ENCODE measurements at places on chromosomes 2 and 18. TPM values are rescaled to one million over a fixed set of nuclear protein-coding genes. Genes with fewer than 3 reads are reported as not detected.

MFSD6 gene
- total RNA-seq, result 8.2 TPM

KIF1A gene
- not detected for total RNA-seq

THSD7B gene
- 2.1 TPM for total RNA-seq

RESP18 gene
- not detected for total RNA-seq

DNA sequence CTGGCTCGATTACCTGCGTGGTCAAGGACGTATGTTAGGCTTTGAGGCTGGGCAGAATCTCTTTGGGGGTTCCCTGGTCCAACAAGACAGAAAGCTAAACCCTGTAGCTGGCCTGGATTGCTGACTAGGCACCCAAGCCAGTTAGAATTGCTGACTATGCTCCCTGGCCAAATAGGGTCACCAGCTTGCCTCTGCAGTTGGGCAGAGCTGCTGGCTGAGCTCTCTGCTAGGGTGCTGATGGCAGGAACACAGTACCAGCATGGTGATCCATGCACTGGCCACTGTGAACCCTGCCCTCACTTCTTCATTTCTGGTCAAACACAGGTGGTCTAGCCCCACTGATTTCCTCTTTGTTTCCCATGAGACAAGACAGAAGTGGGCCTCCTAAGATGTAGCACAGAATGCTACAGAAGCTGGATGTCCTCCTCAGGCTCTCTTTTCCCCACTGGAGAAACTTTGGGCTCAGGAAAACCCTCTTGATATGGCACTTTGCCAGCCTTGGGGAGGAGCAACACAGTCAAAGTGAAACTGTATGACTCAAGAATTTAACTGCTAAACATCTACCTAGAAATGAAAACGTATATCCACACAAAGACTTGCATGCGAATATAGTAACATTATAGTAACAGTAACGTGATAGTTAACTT, 20.8 kb downstream of the SP140L start:
- DNase-seq, result peak; percentile 54

DNA sequence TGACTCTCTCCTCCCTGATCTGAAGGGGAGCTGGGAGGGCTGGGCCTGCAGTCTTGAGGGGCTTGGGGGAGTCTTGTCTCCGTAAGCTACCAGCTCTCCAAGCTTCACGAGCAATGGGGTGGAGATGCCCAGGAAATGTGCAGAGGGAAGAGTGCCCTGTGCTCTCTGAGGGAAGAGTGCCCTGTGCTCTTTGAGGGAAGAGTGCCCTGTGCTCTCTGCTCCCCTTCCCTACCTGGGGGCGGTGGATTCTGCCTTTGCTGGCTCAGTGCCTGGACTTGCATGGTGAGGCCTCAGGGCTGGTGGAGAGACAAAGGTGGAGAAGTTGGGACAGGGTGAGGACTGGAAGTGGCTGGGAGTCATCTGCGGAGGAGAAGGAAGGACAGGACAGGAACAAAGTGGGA, 72.7 kb downstream of the TWIST2 start:
- DNase-seq, result no peak

DNA sequence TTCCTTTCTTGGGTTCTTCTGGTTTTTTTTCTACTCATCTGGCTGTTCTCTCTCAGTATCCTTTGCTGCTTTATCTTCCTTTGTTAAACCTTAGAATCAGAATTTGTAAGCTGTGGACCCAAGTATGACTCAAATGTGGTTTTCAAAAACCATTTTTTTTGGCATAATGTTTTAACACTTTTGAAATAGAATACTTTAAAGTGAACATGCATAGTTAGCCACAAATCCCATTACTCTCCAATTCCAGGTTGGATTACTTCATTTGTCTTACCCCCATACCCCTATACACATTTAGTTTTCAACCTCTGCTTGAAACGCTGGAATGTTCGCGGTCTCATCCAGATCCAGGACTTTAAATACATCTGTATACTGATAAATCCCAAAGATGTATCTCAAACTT, 29.1 kb downstream of the ALMS1 start:
- DNase-seq, result no peak

GRCh38 chr2:240561325-240561971, 1.3 kb downstream of the DUSP28 start:
- DNase-seq, result peak; percentile 76

GRCh38 chr2:113091231-113091896, 23.6 kb downstream of the IL1F10 start:
- no peak for DNase-seq

DNA sequence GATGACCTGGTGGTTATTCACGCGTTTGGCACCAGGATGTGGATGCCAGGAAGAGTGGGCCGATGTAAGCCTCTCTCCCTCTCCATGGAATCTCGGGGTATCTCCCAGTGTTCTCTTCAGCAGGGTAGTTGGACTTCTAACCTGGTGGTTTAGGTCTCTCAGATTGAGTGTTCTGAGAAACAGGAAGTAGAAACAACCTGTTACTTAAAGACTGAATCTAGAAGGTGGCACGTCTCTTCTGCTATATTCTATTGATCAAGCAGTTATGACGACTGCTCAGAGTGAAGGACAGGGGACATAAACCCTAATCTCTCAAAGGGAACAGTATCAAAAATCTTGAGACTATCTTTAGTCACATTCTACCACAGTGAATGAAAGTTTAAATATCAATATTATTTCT, 918.7 kb upstream of the PIK3C3 start:
- DNase-seq, result no peak

- DNase-seq, result peak; percentile 99
Measured at GRCh38 chr2:121944072-121944831, 188.8 kb downstream of the TSN start.

DNA sequence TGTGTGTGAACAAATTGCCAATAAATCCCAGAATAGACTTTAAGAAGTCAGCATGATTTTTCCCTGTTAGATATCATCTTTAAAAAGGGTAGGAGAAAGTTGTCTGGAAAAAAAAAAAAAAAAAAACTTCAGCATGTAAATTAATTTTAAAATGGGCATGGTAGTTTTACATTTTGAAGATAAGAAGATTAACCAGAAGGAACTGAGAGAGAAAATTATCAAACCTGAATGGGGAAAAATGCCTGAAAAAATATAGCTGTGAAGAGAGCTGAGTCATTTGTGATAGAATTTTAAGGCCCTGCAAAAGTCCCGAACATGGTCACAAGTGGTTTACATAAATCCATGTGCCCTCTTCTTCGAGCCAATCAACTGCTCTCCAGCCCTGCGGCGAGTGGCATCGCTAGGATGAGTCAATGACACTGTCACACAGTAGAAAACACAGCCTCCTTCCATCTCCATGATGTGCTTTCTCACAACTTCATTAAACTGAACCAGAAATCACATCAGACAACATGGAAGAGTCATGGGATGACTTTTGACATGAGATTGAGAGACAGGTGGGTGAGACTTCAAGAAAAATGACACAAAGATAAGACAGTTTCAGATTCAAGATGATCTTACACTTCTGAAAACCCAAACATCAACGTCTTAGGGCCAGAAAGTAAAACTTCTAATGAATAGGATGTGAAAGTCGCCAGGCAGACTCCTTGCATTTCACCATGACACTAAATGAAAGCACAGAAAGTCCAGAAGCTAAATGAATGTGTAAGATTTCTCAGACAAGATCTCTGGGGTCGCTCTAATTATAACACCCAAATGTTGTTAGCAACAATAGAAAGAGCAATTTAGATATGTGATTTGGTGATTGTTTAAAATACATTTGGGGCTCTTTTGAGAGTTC, 273.0 kb upstream of the ID2 start:
- no peak for DNase-seq
